ENCODE measurements at places on chromosomes 7 and 10. TPM values are rescaled to one million over a fixed set of nuclear protein-coding genes. Genes with fewer than 3 reads are reported as not detected.

Gene MRC1
- 1.9 TPM for polyA plus RNA-seq

Gene MUC3A
- polyA plus RNA-seq: 0.62 TPM

Gene GPNMB
- polyA plus RNA-seq: 9.4 TPM

Gene PNLIPRP2
- polyA plus RNA-seq: 6.1 TPM

Gene LRRN3
- not detected for polyA plus RNA-seq

Gene CUBN
- polyA plus RNA-seq: 0.12 TPM

Gene CPVL
- polyA plus RNA-seq: 17.5 TPM

Gene MMS19
- 30.9 TPM for polyA plus RNA-seq

Gene LBX1
- not detected for polyA plus RNA-seq

Gene ITGB8
- polyA plus RNA-seq: 1.1 TPM

Gene GBX1
- polyA plus RNA-seq: not detected

Gene CHN2
- 7.8 TPM for polyA plus RNA-seq

Gene LGI1
- polyA plus RNA-seq: 1.8 TPM

Gene MSMB
- polyA plus RNA-seq: 65.5 TPM

Gene DYNC1I1
- polyA plus RNA-seq: 1.4 TPM

Gene NCF1
- polyA plus RNA-seq: 3.2 TPM

Gene NKX6-2
- polyA plus RNA-seq: 1.3 TPM

Gene ANKRD16
- 8.7 TPM for polyA plus RNA-seq

Gene FLNC
- 13.6 TPM for polyA plus RNA-seq

Gene ZNF804B
- polyA plus RNA-seq: not detected

Gene ASIC3
- 4.7 TPM for polyA plus RNA-seq

Gene FEZF1
- not detected for polyA plus RNA-seq

Gene COL1A2
- 51.6 TPM for polyA plus RNA-seq

Gene SPDYE5
- not detected for polyA plus RNA-seq

Gene NXPH1
- not detected for polyA plus RNA-seq

Measured in stomach (tissue), 19 donors.